Naive thymus-derived CD8-positive, alpha-beta T cell (primary cell): ENCODE measurements at places on chromosomes 16 and 17. TPM values are rescaled to one million over a fixed set of nuclear protein-coding genes. Genes with fewer than 3 reads are reported as not detected.

- H3K27ac ChIP-seq, result no peak overlapping the region
- H3K27me3 ChIP-seq, result peaks cover 72% of the 10 kb centered on the region
- H3K4me3 ChIP-seq, result no peak overlapping the region
- no peak for DNase-seq
Measured at GRCh38 chr17:55728833-55729232, 6.2 kb upstream of the TMEM100 start.

GRCh38 chr17:45320931-45321461 lies 4.2 kb upstream of the MAP3K14 start:
- H3K36me3 ChIP-seq, result no peaks in the 10 kb centered on the region
- peaks cover 50% of the 10 kb centered on the region for H3K4me1 ChIP-seq
- no peaks in the 10 kb centered on the region for H3K27me3 ChIP-seq

GRCh38 chr16:81971853-81972252 lies 39.4 kb downstream of the SDR42E1 start:
- no peak overlapping the region for H3K4me3 ChIP-seq
- no peak for DNase-seq

GRCh38 chr16:58589326-58589905 lies 40.2 kb downstream of the CNOT1 start:
- peaks cover 22% of the 10 kb centered on the region for H3K4me1 ChIP-seq
- DNase-seq, result no peak

GRCh38 chr17:15891318-15891717 lies 53.6 kb upstream of the ADORA2B start:
- H3K36me3 ChIP-seq, result no peaks in the 10 kb centered on the region
- H3K4me3 ChIP-seq, result no peak overlapping the region
- peaks cover 20% of the 10 kb centered on the region for H3K4me1 ChIP-seq
- H3K27ac ChIP-seq, result no peak overlapping the region
- no peaks in the 10 kb centered on the region for H3K27me3 ChIP-seq
- DNase-seq, result no peak

Gene TBC1D3H
- not detected for total RNA-seq

DNA sequence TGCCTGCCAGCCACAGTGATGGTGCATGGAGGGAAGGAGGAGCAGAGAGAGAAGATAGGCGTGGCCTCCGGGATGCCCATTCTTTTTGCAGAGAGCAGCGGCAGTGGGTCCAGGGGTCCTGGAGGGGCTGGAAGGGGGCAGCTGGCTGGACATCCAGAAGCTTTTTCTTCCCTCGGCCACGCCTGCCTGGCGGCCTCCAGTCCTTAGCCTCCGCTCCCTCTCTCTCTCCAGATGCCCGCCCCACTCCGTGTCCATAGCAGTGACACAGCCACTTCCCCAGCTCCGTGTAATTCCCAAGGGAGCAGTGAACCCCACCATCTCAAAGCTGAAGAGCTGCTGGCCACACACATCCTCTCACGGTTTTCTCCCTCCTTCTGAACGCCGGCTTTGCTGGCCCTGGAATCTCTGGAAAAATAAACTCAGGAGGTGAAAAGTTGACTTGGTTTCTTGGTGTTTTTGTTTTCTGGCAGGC lies 26.3 kb upstream of the CDC42EP4 start:
- H3K36me3 ChIP-seq, result peaks cover 3% of the 10 kb centered on the region
- H3K4me1 ChIP-seq, result no peaks in the 10 kb centered on the region
- H3K4me3 ChIP-seq, result no peak overlapping the region
- H3K27ac ChIP-seq, result no peak overlapping the region
- H3K27me3 ChIP-seq, result no peaks in the 10 kb centered on the region

Gene ARHGAP23
- not detected for total RNA-seq
